ENCODE measurements at places on chromosomes 4 and X.
A peak's percentile ranks its signal among the peaks of the same experiment; 100 is the strongest.

DNA sequence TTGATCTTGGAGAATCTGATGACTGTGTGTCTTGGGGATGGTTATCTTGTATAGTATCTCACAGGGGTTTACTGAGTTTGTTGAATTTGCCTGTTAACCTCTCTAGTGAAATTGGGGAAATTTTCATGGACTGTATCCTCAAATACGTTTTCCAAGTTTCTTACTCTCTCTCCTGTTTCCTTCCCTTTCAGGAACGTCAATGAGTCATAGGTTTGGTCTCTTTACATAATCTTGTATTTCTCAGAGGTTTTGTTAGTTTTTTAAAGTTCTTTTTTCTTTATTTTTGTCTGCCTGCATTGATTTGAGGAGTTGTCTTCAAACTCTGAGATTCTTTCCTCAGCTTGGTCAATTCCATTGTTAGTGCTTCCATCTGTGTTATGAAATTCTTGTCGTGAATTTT lies 227.7 kb upstream of the GPRIN3 start:
- DNase-seq, result no peak

DNA sequence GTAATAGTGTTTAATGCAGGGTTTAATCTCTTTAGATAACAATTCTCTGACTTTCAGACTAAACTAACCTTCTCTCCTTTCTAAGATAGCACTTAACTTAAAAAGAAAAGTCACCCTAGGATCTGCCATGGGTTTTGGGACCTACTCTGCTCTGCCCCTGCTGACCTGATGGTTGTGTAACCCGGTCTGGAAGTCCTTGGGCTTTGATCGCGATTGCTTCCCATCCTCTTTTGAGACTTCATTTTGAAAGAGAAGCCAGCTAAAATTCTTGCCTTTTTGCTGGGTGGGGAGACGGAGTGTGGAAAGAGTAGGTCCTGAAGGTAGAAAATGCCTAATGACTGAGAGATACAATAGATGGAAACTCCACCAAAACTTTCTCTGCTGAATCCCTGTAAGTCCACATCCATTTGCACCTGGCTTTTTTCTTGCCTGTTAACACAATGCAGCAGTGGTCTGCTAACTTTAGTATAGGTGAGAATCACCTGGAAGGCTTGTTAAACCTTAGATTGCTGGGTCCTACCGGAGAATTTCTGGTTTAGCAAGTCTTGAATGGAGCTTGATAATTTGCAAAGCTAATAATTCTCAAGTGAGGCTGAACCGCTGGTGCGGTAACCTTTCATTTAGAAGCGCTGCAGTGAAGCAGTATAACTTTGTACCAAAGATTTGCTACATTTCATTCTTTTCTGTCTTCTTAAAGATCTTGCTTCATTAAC lies 45.6 kb upstream of the CCSER1 start:
- DNase-seq, result no peak

DNA sequence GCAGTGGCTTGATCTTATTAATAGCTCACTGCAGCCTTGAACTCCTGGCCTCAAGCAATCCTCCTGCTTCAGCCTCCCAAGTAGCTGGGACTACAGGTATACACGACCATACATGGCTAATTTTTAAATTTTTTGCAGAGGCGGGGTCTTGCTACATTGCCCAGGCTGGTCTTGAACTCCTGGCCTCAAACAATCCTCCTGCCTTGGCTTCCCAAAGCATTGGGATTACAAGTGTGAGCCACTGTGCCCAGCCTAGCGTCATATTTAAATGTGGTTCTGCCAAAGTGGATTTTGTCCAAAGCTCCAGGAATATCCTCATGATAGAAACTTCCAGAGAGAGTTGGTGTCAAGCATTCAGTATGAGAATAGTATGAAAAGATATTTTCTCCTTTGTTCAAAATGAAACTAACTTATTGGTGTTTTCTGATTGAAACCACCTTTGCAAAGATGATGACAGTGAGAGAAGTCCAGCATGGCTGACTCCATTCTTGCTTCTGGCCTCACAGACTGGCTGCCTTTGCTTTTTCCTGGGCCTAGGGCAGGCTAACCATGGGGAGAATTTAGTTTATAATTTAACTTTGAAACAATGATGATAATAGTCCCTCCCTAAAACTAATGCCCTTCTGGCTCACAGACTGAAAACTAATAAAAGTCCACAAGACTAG lies 129.0 kb downstream of the C4orf51 start:
- no peak for DNase-seq

DNA sequence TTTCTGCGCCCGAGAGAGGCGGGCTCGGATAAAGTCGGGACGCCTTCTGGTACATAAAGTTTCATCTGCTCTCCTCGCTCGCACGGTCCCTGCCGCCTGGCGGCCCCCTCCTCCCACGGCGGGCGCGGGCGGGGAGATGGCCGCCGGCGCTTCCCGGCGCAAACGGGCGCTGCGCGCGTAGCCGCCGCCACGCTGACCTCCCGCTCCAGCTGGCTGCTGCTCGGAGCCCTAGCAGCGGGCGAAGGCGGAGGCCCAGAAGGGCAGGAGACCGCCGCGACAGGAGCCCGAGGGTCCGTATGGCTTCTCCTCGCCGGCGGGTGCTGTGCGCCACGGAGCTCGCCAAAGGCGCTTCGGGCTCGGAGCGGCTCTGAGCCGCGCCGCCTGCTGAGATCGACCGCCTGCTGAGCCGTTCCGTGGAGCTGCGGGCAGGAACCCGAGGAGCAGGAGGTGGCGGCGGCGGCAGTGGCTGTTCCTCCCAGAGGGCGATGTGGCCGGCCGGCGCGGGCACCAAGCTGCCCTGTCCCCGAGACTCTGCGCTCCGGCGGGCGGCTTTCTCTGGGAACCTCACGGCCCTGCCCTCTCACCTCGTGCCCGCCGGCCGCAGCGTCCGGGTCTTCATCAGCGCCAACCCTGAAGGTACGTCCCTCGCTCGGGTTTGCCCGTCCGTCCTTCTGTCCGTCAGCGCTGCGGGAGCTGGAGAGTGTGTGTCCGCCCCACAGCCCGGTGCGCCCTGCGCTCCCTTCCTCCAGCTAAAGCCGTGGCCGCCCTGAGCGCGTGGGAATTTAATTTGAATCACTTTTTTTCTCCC lies at the start of gene NWD2:
TSS of gene NWD2 (plus strand) at position 161 of the 808 bp plus-strand sequence. CDS start at position 486, 325 bp downstream.
- no peak for DNase-seq

DNA sequence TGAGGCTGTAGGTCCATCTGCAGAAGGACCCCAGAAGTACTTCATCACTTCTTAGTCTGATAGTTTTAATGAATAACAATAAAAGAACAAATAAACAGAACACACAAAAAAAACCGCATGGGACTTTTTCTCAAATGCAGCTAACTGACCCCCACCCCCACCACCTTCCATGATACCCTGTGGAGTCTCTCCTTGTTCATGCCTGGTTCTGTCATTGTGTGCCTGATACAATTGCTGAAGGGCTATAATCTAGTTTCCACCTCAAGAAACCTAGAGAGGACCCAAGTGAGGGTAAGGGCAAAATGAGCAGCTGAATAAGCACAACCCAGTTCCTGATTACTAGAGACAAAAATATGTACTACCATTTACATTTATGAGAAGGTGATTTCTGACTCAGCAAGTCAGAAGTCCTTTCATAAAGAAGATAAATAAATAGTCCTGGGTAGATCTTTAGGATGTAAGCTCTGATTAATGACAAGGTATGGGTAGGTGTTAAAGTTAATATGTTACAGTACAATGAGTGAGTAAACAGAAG lies 155.1 kb downstream of the TMA16 start:
- no peak for DNase-seq

GRCh38 chr4:34466411-34466810 lies 1777.9 kb downstream of the ARAP2 start:
- no peak for DNase-seq

DNA sequence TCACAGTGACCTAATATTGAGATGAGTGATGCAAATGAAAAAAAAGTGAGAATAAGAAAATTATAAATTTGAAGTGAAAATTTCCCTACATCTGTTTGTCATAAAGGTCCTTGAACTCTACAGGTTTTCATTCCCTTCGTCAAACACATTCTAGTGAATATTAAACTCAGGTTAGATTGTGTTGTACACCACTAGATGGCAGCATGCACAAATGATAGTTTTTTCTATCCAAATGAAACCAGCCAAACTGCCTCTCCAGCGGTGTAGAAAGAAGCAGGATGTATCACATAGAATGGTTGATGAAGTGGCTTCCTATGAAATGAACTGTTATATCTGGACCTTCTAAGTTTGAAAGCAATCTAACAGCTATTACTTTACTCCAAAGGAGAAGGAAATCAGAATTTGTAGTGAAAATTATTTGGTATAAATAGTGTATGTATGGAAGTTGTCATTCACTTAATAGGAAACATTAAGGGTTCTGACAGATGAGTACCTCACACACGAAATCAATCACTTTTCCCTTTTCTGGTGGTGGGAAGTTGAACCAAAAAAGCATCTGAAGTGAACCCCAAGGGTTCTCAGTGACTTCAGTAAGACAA lies 382.7 kb downstream of the UNC5C start:
- peak; percentile 49 for DNase-seq

GRCh38 chr4:174451718-174452296 lies 70.5 kb downstream of the HPGD start:
- no peak for DNase-seq

- DNase-seq, result no peak
These were observed 978.6 kb downstream of the NLGN4X start for GRCh38 chrX:5250106-5250505.

- no peak for DNase-seq
These were observed 6.0 kb downstream of the RPA4 start for GRCh38 chrX:96889726-96890125.
